ENCODE measurements at places on chromosomes 11 and 22. TPM values are rescaled to one million over a fixed set of nuclear protein-coding genes. Genes with fewer than 3 reads are reported as not detected.

DNA sequence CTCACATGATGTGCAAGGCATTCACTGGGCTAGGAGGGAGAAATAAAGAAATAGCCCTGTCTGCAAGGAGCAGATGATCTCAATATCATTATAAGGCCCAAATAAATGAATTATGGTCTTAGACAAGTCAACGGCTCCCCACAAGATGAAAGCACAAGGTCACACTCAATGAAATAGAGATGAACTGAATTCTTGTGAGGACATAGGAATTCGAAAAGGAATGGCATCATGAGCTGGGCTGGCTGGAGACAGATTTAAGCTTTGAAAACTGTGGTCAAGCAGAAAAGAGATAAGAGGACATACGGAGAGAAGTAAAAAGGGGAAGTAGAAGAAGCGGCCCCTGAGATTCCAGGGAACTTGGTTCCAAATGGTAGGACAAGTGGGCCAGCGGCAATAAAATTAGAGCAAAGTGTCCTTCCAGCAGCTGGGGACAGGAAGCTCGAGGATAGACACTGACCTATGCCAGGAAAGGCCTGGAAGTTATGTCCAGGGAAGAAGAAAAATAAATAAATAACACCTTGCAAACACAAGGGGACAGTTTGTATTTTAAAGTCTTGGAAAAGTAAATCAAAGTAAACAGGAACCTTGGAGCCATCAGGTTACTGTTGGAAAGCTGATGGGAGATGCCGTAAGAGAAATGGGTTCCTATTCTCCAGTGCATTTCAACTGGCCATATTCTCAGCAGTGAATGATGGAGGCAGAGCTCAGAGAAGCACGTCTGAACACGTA is 37.8 kb downstream of the GALNT18 start:
- no peak overlapping the region for H3K27ac ChIP-seq
- H3K36me3 ChIP-seq, result no peaks in the 10 kb centered on the region
- no peak overlapping the region for H3K4me3 ChIP-seq
- H3K4me1 ChIP-seq, result no peaks in the 10 kb centered on the region
- no peaks in the 10 kb centered on the region for H3K27me3 ChIP-seq

- DNase-seq, result no peak
- H3K4me1 ChIP-seq, result peaks cover 5% of the 10 kb centered on the region
- no peak overlapping the region for H3K4me3 ChIP-seq
These were observed 5.1 kb downstream of the LRRC51 start for GRCh38 chr11:72085621-72086351.

GRCh38 chr11:7533199-7534041 is 19.6 kb downstream of the PPFIBP2 start:
- H3K27ac ChIP-seq, result no peak overlapping the region
- no peak for DNase-seq
- H3K36me3 ChIP-seq, result no peaks in the 10 kb centered on the region
- H3K4me1 ChIP-seq, result no peaks in the 10 kb centered on the region
- no peaks in the 10 kb centered on the region for H3K27me3 ChIP-seq
- H3K4me3 ChIP-seq, result no peak overlapping the region

LUZP2 gene
- total RNA-seq, result not detected

NPAT gene
- total RNA-seq, result 14.5 TPM

Data from Peyer's patch (tissue), 4 donors.